WTC11 (cell line): ENCODE measurements at places on chromosomes 2 and 18.

GRCh38 chr2:236180831-236181453, 12.8 kb upstream of the GBX2 start:
- peak; percentile 78 for DNase-seq

DNA sequence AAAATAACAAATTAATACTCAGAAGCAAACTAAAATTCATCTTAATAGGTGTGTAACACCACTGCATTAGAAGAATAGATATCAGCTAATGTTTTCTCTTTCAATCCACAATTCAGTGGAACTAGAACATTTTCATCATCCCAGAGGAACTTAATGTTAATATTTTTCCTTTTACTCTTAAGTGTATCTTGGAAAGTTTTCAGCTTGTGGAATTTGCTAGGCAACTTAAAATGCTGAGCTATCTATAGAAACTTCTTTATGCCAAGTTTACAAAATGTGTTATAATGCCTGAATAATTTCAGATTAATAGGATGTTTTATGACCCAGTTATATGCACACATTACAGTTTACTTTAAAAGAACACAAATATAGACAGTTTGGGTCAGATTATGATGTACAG, 86.6 kb upstream of the FAM237A start:
- no peak for DNase-seq

DNA sequence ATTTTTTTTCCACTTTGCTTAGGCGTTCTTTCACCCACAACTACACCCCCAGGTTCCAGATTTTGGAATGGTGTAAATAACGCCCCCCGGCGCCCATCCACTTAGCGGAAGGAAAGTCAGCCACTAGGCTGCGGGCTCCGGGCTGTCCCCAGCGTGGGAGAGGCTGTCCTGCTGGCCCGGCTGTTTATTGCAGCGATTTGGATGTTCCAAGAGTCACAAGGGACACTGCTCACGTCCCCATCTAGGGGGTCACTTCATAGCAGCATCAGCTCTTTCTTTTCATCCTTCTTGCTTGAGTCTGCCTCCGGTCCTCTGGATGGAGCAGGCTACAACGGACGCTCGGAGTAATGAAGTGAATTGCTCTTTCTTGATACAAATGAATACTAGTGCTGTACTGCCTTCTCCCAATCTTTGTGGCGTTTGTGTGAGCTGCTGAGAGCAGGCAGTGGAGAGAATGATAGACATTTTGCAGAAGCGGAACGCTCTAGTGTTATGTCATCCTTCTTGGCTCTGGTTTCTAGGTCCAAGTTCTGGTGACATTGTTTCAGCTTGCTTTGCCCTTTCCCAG, 50.7 kb upstream of the PAIP2B start:
- DNase-seq, result peak; percentile 77

DNA sequence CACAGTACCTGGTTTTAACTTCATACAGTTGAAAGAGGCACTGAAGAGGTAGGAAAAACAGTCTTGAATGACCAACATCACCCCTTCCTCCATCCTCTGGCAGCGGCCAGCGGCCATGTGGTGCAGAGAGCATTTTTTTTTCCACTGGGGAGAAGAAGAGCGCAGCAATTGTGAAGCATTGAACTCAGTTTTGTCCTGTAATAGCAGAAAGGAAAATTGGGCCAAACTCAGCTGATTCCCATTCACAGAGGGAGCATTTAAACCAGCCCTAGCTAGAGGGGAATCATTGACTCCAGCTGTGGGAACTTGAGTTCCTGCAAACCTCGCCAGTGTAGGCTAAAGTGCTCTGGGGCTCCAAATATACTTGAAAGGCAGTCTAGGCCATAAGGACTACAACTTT, 316.6 kb upstream of the CHST9 start:
- DNase-seq, result no peak

DNA sequence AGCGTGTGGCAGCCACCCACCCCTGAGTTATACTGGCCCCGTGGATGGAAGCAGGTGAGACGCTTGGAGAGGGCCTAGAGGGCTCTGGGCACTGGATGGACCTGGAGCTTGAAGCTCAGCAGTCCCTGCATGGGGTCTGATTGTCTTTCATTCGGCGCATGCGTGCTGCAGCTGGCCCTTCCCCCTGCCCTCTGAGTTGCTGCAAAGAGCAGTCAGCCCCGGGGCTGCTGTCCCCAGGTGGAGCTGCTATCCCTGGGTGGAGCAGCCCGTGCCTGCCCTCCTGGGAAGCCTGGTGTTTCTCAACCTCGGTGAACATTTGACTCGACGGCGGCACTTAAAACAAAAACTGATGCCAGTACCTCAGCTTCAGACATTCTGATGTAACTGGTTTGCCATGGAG, 29.6 kb downstream of the IGFBP5 start:
- peak; percentile 85 for DNase-seq

DNA sequence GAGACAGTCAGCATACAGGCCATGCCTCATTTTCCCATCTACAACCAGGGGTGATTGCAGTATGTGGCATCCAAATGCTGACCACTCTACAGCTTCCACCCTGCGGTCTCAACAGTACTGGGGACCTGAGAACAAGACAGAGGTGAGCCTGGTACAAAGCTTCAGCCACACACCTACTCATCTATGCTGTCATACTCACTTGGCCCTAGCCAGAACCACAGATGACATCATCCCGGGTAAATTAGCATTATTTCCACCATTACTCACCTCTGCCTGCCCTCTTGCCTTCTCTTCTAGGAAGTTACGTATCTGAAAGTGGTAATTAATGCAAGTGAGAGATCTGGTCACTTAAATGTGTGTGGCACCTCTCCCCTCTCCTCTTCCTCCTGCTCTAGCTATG, 208.2 kb upstream of the ARL4C start:
- DNase-seq, result no peak

DNA sequence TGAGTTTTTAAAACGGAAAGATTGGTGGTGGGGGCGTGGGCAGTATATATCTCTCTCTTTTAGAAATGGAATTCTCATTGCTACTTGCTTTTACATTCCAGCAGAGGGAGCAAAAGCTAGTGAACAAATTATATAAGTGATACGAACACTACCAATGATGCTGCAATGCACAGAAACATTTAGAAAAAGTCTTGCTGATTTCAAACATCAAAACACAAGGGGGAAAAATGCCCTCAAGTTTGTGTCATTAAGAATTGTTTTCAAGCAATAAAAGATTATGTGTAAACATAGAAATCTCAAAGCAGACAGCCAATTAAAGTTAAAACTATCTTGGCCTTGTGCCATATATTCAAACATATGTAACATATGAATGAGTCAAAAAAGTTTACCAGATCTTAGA, 296.3 kb upstream of the KCNJ3 start:
- DNase-seq, result no peak

GRCh38 chr2:104412384-104412783, 441.5 kb upstream of the POU3F3 start:
- DNase-seq, result peak; percentile 65

DNA sequence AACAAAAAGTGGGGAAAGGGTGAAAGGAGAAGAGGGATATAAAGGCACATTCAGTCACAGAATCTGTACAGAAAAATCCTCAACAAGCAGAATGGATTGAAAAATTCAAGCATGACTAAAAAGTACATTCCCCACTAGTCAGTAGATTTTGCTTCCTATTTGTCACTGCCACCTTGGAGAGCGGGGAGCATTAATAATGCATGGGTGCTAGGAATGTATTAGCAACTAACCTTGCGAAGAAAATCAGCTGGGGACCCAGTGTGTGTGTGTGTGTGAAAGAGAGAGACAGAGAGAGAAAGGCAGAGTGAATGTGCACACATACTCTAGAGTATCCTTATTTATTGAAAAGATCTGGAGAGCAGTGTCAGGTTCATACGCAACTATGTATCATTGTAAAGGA, 968.7 kb upstream of the ZEB2 start:
- no peak for DNase-seq

DNA sequence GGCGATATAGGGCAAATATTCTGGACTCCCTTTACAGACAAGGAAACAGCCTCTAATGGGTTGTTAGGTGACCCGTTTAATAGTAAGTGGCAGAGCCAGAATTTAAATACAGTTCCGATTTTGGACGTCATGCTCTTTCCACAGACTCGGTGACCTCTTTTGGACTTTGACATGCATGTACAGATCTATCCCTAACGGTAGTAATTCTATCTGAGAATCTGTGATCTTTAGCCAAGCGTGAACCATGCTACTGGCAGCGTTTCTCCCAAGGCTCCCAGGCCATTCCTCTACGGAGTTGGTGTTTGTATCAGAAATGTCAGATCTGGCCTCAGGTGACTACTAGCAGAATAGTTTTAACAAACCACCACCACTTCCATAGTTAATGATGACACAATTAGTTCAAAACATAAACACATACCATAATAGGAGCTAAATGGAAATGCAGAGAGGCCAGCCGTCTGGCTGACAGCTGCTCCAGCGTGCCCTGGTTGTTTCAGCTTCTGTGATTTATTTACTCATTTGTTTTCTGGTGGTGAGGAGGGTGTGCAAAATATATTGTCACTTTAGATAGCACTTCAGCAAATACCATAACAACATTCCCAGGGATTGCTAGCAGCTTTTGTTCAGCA, 304.6 kb upstream of the LYPD1 start:
- DNase-seq, result no peak

- no peak for DNase-seq
Measured at GRCh38 chr2:67290451-67291290, 106.5 kb upstream of the ETAA1 start.

DNA sequence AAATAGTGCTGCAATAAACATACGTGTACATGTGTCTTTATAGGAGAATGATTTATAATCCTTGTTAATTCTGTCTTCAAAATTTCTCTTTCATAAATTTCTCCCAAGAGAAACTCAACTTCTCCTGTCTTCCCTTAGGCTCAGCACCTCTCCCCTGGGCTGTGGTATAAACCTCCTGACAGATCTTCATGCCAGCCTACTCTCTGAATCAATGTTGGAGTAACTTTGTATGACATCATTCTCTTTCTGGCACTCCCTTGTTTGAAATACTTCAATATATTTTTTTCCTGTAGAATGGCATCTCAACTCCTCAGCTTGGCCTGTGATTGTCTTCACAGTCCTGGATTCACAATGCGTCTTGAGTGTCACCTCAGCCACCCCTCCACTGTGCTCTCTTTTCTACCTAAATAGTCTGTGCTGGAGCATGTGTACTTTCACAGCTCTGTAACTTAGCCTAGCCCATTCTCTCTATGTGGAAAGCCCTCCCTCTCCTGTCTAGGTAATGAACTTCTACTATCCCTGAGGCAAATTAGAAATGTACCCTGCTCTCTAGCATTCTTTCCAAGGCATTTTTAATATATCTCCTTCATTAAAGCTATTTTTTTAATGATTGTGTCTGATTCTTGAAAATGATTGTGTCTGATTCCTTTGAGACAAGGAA, 649.9 kb upstream of the FANCL start:
- DNase-seq, result no peak

DNA sequence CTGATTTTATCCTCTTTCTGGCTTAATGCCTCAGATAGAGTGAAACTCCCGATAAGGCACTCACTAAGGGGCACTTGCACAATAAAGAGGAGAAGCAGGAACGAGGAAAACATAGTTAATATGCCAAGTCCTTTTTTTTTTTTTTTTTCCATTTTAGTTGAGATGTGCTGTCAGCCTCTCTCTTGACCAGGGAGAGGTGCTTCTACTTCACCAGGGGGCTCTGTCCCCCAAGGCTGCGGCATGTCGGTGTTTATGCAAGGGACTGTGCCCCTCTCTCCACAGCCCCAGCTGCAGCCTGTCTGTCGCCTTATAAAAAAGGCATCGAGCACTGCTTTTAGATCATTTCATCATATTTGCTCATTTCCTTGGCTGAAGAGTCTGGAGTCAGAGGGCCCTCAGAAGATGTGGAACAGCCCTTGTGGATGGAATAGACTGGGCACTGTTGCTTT, 178.1 kb downstream of the SLC8A1 start:
- DNase-seq, result no peak

DNA sequence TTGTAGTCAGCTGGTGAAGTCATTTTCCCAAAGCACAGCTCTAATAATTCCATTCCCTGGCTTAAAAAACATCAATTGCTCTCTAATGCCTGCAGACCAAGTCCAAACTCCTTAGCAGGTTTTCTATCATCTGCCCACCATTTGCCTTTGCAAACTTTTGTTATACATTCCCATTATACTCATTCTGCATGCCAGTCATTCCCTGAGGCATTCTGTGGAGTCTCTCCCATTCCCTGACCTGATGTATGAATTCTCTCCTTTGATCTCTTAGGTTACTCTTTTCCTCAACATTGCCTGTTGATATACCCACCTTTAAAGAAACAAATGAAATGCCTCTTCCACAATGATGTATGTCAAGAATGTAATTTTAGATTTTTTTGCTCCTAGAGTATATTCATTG, 852.0 kb upstream of the FSHR start:
- no peak for DNase-seq

DNA sequence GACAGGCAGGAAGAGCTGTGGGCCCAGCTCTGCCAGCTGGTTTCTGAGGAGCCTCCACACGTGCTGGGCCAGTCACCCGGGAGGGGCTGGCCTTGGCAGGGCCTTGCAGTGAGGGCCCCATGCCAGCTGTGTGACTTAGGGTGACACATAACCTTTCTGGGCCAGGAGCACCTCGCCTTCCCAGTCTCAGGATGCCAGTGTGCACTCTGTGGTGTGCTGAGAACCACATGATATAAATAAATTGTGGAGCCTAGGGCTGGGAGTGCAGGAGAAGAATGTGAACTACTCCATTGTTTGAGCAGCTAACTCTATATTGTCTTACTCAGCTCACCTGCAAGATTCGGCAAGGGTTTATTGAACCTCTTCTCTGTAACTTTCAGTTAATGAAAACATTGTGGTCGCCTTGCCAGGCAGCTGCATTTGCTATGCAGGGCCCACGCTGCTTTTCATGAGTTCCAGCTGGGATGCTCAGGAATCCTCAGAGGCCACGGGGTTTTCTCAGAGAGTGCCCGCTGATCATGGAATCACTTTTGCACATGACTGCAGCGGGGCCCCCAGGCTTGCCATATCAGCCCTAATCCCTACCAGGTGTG, 222.3 kb downstream of the SH3RF3 start:
- no peak for DNase-seq

DNA sequence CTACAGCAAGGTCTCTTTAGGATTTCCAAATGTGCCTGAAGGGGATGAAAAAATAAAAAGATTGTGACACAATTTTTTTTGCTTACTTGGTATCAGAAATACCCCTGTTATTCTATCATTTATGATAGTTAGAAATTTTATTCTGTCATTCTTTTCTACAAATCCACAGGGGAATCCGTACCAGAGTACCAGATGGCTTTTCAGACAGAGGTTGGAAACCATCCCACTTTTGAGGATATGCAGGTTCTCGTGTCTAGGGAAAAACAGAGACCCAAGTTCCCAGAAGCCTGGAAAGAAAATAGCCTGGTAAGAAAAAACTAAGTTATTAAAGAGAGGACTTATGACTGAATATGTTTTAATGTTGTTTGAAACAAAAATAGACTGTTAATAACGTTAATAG, 92.6 kb upstream of the FAM117B start:
- DNase-seq, result no peak

DNA sequence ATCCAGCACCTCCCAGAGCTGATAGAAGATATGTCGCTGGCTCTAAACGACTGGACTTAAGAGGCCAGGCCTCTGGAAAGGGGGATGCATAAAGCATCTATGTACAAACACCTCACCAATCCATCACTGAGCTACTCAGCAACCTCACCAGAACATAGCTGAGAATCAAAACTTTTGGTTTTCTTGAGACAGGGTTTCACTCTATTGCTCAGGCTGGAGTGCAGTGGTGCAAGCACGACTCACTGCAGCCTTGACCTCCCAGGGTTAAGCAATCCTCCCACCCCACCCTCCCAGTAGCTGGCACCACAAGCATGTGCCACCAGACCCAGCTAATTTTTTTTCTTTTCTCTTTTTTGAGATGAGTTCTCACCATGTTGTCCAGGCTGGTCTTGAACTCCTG, 62.9 kb upstream of the MSH6 start:
- DNase-seq, result no peak

GRCh38 chr2:46142546-46143428, 154.4 kb upstream of the EPAS1 start:
- no peak for DNase-seq
